ENCODE measurements at places on chromosomes 3 and 15.
A peak's percentile ranks its signal among the peaks of the same experiment; 100 is the strongest.

- no peak for DNase-seq
Observed at GRCh38 chr3:139518306-139518705, 21.2 kb downstream of the RBP1 start.

- no peak for DNase-seq
Observed at GRCh38 chr3:55077726-55078125, 149.9 kb upstream of the LRTM1 start.

- no peak for DNase-seq
Observed at GRCh38 chr3:74288761-74289160, 325.7 kb downstream of the CNTN3 start.

GRCh38 chr3:71891483-71891882, 106.5 kb upstream of the PROK2 start:
- no peak for DNase-seq

DNA sequence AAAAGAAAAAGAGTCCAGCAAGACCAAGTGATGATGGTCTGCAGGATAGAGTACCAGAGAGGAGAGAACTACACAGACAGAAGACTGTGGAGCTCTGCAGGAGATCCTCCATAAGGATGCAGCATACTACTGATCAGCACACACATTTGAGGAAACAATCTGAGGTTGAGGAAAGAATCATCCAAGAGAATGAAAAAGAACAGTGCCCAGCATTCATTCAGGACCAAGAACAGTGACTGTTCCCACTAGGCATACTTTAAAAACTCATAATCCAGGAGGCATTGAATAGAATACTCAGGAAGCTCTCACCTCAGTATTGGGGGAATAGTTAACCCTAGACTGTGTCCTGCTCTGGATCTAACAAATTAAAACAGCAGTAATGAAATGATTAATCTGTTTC, 54.9 kb downstream of the THSD4 start:
- no peak for DNase-seq

DNA sequence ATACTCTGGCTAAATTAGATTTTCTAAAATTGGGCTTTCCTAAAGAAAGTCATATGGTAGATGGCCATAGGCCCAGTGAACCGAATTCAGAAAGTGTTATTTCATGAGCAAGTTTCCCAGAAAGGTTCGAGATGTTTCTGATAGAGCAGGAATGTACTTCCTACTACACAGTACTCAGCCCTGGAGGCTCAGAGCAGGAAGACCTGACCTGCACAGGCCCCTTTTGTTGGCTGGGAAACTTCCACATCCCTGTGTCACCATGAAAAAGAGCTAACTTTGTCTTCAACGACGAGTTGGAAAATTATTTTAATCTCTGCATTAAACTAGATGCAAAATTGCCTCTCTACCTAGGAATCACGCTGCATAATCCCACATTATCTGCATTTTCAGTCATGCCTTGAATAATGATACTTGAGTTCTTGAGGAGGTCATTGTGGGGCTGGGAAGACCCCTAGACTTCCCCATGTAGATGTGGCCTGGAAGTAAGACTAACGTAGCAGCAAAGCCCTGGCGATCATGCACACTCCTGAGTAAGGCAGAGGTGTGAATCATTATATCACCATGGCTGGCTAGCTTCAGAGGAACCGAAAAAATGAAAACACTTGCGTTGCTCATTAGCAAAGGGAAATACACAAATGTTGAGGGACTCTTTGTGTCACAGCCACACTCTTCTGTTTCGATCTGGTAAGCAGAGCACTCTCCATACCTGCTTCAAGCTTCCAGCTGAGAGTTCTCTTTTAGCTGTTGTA, 47.1 kb downstream of the CMTM7 start:
- no peak for DNase-seq

- DNase-seq, result no peak
Observed at GRCh38 chr3:157199841-157200240, 39.9 kb upstream of the CCNL1 start.

- no peak for DNase-seq
Observed at GRCh38 chr3:171600030-171600429, 139.8 kb upstream of the TNIK start.

DNA sequence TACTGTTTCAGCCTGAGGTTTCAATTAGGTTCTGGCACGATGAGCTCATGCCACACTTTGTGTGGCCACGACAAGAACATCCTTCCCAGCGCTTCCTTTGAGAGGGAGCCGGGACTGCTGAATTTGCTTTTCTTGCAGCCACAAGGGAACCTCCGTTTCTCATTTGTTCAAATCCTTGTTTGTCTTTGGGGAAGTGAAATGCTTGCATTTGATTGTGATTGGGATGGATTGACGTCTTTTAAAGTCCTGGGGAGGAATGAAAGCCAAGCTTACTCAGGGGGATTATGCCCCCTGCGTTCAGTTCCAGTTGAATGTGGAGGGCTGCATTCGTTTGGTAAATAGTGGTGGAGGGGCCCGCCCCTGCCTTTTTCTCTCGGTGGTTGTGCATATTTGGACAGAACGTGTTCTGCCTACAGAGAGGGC, 277.6 kb downstream of the THSD4 start:
- DNase-seq, result no peak

DNA sequence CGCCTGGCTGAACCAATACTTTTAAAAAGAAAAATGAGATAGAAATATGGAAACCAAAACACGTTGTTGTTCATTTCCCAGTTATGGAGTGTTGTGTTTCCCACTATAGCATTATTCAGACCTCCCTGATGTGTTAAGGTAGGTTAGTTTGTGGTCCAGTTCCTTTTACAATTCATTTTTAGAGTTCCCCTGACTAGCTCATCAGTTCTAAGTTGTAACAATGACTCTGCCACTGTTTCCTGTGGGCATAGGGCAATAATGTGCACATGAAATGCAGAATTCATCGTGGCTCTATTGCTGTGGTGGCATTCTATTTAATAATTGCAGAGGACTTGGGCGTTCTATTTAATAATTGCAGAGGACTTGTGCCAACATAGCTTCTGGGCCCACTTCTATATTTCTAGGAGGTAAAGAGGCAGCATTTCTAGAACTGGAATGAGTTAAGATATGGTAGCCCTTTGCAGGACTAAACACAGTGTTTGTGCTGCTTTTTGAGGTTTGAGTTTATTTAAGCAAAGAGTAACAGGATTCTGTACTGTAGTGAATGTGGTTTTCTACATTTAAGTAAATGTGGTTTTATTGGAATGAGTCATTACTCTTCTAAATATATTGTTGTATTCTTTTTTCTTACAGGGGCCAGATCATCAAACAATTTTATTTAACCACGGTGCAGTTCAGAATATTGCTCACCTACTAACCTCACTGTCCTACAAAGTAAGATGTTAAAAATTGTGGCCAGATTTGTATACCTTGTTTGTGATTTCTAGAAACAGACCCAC, 47.5 kb downstream of the ARMC8 start:
- no peak for DNase-seq

- DNase-seq, result no peak
Observed at GRCh38 chr15:85071504-85071903, 89.8 kb downstream of the PDE8A start.

- no peak for DNase-seq
Observed at GRCh38 chr15:49366496-49366895, 56.5 kb upstream of the FGF7 start.

GRCh38 chr15:99983171-99983885, 250.1 kb upstream of the LYSMD4 start:
- no peak for DNase-seq

DNA sequence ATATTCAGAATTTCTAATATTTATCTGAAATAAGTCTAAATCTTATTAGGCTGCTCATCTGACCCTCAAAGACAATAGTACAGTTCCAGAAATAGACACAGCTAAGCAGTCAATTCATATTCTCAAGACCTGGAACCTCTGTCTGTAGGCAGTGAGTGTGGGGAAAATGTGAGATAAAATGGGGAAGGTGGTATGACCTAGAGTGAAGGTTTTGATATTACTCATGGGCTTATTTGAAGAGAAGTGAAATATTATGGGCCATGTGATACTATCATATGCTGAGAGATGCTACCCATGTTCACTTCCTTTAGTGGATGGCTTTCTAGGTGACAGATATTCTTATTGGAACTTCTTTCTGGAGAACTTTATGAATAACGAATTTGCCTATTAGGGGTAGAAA, 33.5 kb downstream of the TGFBR2 start:
- no peak for DNase-seq

DNA sequence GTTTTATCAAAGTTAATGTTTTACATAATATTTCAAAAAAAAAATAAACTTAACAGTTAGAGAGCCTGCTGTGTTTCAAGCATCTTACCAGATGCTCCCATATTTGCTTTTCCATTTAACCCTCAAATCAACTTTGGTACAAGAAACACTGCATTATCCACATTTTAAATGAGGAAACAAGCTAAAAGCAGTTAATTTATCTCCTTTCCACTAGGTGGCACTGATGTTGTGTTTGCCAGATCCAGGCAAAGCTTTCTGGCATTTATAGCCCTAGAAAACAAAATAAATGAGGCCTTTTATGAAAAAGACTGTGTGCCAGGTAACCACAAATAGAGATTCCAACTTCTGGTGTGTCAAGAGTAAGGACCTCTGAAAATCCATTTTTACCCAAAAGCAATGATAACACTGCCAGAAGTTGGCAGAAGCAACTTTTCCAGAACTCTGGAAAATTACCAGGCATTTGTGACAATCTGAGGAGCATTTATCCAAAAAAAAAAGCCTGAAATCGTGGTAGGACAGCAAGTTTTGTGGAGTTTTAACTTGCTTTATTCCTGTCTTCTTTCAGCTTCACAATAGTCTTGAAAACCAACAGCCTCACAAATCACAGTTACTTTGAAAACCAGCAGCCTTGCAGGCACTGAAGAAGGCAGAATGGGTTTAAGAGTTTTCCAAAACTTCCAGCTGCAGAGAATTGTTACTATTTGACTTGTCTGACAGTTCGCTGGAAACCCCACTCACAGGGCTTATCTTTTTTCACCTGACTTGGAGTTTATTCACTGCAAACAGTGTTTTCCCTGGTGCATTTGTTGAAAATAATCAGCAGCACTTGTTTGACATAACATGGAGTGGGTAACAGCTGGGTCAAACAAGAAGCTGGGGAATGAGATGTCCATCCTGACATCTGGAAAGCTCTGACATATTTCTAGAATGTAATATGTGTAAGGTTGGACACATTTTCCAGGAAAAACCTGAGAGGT, 9.2 kb downstream of the FAM162A start:
- peak; percentile 19 for DNase-seq

DNA sequence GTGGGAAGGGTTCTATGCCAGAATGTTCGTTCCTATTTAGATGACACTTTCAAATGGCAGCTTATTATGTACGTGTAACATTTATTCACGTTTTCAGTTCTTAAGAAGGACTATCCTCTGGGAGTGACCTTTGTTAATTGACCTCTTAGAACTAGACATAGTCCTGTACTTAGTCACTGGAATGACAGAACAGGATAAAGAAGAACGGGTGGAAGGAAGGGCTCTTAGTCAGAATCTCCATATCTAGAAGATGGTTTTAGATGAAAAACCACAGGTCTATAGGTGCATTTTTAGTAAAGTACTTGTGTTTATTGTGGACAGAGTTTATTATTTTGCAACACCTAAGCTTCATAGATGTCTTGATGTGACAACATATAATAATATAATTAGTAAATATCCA, 6.5 kb downstream of the METTL6 start:
- DNase-seq, result no peak

DNA sequence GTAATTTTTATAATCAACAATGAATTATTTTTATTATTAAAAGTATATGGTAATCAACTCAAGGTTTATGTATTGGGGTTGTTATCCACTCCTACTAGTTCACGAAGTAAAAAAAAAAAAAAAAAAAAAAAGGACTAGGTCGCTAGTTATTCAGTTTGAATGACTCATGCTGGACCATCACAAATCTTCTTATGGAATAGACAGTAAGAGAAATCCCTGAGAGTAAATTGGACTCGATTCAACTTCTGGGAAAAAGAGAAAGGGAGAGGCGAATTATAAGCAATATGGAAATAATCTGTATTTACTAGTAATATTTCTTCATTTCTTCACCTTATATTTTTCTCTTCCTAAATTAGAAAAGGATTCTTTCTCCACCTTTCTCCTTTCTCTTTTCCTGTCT, 2.0 kb downstream of the MYEF2 start:
- DNase-seq, result no peak

DNA sequence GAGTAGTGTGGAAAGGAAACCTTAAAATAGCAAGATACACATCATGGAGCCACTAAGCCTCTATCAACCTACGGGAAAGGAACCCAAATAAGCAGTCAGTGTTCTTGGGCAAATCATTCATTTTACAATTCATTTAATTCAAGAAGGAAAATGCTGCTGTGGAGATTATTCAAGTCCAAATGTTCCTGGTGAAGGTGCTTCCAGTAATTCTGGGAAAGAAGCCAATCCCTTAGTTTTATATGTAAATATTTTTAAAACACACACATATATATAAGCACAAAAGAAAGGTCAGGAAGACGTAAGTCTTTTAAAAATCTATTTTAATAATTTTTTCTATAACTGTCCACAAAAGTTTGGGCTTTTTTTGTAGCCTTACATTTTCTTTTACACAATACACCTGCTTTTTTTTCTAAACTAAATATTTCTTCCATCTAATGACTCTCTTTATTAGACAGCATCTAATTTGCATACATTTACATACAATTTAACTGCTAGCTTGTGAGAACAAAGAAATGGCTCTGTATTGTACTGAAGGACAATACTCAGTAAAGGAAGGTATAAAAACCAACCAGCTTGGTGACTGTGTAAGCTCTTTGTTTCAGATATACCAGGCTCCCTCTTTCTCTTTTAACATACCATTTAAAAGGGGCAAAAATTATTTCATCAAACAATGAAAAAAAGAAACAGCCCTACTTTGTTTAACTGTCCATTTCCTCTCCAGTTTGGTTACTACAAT, 269.5 kb downstream of the ZBTB20 start:
- DNase-seq, result no peak

DNA sequence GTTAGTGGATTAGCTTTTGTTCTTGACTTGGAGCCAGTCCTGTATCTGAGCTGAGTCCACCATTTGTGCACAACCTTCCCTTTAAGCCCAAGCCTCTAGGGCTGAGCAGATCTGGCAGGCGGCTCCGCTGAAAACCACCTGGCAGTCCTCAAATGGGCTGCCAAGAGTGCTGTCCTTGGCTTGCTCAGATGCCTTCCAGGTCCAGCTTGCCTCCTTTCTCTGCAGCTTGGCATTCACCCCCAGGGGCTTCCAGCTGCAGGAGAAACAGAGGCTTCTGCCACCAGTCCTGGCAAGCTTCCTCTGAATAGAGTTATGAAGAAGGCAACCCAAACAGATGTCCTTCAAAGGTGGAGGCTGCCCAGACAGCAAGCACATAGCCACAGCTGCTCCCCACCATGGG, 96.7 kb downstream of the LRTM1 start:
- DNase-seq, result no peak

DNA sequence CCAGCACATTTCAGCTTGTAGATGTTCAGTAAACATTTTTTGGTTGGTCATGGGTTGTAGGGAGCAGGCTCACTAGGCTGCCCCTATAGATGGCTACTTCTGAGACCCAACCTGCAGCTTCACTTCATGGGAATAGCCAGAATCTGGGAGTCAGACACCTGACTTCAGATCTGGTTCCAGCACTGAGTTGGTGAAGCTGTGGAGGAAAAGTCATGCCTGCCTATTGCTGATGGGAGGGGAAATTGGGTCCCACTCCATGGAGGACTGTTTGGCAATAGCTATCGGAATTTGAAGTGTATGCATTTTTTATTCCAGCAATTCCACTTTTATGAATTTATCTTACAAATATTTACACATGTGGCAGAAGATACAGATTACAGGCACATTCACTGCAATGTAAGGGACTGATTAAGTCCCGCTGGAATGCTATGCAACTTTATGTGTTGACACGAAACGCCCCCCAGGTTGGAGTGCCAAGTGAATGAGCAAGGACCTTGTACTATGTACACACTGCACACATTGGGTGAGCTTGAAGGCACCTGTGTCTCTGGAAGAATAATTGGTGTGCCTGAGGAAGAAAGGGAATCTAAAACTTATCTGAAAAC, 7.8 kb upstream of the CCR1 start:
- DNase-seq, result no peak

Measured in amniotic stem cell (primary cell).